ENCODE measurements at places on chromosomes 4 and X. TPM values are rescaled to one million over a fixed set of nuclear protein-coding genes. Genes with fewer than 3 reads are reported as not detected.

DNA sequence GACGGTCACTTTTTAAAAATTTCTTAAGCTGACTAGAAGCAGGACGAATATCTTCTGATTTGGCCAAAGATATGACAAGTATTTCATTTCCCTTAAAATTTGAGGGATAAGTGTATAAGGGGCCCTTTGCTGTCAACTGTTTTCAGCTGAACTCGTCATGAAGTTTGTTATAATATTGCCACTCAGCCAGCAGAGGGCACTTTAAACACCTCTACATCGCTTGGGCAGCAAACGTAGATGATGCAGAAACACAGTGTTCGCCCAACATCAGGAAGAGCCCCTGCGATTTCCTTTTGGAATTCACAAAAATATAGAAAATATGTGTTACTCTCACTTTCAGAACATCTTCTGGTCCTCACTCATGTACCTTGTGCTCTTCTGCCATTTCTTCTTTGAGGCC lies 435.7 kb upstream of the FMR1 start:
- no peak overlapping the region for H3K27ac ChIP-seq
- no peak for DNase-seq
- no peaks in the 10 kb centered on the region for H3K4me1 ChIP-seq
- no peaks in the 10 kb centered on the region for H3K36me3 ChIP-seq
- H3K4me3 ChIP-seq: no peak overlapping the region
- no peaks in the 10 kb centered on the region for H3K27me3 ChIP-seq

DNA sequence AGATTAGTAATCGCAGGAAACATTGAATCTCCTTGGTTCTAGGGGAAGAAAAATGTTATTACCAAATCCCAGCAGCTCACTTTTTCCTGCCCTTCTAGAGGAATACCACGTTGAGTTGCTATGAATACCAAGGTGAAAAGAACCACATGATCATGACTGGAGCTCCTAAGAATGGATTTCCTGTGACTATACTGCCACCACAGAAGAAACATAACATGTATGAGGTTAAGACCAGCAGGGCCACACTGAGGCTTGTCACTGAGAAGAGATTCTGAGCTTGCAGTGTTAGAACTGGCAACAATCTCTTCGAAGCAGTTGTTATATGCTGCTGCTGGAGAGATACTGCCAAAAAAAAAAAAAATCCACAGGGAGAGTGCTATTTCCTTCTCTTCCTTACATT lies 1235.3 kb downstream of the FSTL5 start:
- no peaks in the 10 kb centered on the region for H3K4me1 ChIP-seq
- DNase-seq: no peak
- H3K27me3 ChIP-seq: no peaks in the 10 kb centered on the region
- no peak overlapping the region for H3K27ac ChIP-seq

GRCh38 chr4:161655148-161655547 lies 508.7 kb downstream of the FSTL5 start:
- no peak overlapping the region for H3K27ac ChIP-seq
- no peaks in the 10 kb centered on the region for H3K27me3 ChIP-seq
- no peak for DNase-seq
- H3K4me3 ChIP-seq: no peak overlapping the region

DNA sequence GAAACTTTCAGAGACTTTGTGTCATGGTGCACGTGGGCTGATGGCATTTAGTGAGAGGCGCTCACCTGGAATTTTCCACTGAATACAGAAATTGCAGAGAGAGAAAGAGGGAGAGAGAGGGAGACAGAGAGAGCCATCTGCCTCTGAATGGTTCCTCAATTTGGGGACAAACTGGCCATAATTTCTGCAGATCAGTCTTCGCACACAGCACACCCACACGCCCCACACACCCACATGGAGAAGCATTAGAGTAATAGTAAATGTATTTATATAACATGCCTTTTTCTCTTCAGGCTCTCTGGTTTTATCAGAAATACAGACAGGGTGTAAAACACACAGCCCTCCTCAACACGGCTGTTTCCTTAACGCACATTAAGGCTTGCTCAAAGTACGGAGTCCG lies 38.6 kb downstream of the PRKX start:
- no peaks in the 10 kb centered on the region for H3K27me3 ChIP-seq
- no peaks in the 10 kb centered on the region for H3K36me3 ChIP-seq
- no peak overlapping the region for H3K4me3 ChIP-seq
- no peaks in the 10 kb centered on the region for H3K4me1 ChIP-seq
- no peak for DNase-seq
- no peak overlapping the region for H3K27ac ChIP-seq

- H3K4me1 ChIP-seq: no peaks in the 10 kb centered on the region
- H3K27me3 ChIP-seq: no peaks in the 10 kb centered on the region
- no peak overlapping the region for H3K4me3 ChIP-seq
These were observed 48.3 kb upstream of the WDR1 start for GRCh38 chr4:10164877-10165283.

GRCh38 chr4:26185436-26185835 lies 135.4 kb upstream of the RBPJ start:
- H3K36me3 ChIP-seq: no peaks in the 10 kb centered on the region
- no peaks in the 10 kb centered on the region for H3K27me3 ChIP-seq
- no peak for DNase-seq
- H3K27ac ChIP-seq: no peak overlapping the region
- H3K4me3 ChIP-seq: no peak overlapping the region

DNA sequence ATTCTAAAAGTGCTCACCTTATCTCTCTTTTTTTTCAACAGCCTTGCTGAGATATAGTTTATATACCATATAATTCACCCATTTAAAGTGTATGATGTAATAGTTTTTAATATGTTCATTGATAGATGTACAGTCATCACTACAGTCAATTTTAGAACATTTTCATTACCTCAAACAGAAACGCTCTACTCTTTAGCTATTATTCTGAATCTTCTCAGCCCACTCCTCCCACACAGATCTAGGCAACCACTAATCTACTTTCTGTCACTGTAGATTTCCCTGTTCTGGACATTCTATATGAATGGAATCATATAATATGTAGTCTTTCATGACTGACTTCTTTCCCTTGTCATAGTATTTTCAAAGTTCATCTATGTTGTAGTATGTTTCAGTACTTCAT lies 22.6 kb downstream of the MND1 start:
- no peaks in the 10 kb centered on the region for H3K4me1 ChIP-seq
- H3K27ac ChIP-seq: no peak overlapping the region
- H3K4me3 ChIP-seq: no peak overlapping the region
- no peak for DNase-seq
- H3K27me3 ChIP-seq: no peaks in the 10 kb centered on the region
- H3K36me3 ChIP-seq: no peaks in the 10 kb centered on the region

Gene SPATA18
- total RNA-seq: 0.74 TPM

Gene PRRG1
- total RNA-seq: 8.8 TPM

Gene AMER1
- 3.0 TPM for total RNA-seq

- no peak overlapping the region for H3K4me3 ChIP-seq
- no peaks in the 10 kb centered on the region for H3K27me3 ChIP-seq
- peaks cover 3% of the 10 kb centered on the region for H3K4me1 ChIP-seq
- DNase-seq: no peak
- H3K36me3 ChIP-seq: no peaks in the 10 kb centered on the region
- no peak overlapping the region for H3K27ac ChIP-seq
These were observed 92.0 kb upstream of the TNIP3 start for GRCh38 chr4:121255986-121256750.
